ENCODE measurements at places on chromosomes 2 and 18.

DNA sequence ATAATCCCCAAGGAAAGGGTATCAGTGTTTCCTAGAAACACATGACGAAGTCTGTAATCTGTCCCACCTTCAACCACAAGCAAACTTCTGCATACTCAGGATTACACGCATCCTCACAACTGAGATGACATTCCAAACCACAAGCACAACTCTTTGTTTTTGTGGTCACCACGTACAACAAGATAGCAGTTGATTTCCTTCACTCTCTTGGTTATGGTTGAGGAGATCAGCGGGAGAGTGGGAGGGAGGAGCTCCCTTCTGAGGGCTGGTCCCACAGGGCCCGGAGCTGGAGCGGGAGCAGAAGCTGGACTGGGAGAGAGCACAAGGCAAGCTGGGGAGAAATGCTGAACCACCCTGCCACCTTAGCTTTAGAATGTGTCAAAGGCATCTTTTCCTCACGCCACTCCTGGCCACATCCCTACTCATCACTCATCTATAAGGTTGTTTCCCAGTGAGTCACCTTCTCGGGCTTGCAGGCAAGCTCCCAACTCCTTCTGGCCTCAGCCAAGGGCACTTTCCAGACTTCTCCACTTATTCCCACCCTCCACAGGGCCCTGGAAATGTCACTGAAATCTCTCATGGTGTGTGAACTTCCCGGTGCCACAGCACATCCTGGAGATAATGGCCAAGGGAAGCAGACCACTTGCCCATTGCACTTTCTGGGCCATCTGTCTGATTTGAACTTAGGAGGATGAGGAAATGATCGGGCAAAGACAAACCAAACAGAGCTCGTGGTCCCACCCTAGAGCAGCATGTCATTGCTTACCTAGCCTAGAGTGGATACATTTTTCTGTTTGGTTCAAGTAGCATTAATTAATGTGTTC is 98.9 kb upstream of the LGALSL start:
- no peak for DNase-seq

DNA sequence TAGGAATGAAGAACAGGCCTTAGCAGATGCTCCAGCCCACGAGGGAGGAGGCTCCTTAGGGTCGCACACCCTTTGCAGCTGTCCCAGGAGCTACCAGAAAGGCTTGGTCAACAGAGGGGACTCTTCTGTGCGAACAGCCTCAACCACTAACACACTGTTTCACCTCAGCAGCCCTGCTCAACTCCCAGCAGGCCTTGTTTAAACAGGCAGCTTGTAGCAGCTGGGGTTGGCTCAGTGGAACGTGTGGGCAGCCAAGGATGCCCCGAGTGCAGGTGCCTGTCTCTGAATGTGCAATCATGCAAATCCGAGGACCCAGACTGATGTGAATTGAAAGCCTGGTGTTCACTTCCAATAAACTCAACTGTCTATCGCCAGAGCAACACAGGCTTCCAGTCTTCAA is 88.7 kb upstream of the CXCR4 start:
- no peak for DNase-seq

GRCh38 chr2:59413751-59414570 is 1139.5 kb downstream of the BCL11A start:
- DNase-seq, result no peak

- peak; percentile 89 for DNase-seq
These were observed 71.6 kb upstream of the CHRNA1 start for GRCh38 chr2:174835797-174836255.

DNA sequence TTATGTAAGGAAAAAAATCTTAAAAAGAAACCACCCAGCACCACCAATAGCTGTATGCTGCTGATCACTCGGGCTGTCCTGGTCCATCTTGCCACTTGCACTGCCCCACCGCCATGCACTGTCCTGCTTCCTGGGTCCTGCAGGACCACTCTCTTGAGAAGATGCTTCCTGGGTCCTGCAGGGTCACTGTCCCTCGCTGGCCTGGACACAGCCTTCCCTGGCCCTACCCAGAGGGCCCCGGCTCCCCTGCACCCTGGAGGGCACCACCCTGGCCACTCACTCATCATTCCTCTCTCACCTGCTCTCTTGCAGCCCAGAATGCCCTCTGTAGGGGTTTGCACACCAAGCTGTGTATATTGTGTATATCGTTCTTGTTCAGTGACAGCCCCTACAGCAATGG is 2.4 kb upstream of the OTOS start:
- DNase-seq, result no peak

DNA sequence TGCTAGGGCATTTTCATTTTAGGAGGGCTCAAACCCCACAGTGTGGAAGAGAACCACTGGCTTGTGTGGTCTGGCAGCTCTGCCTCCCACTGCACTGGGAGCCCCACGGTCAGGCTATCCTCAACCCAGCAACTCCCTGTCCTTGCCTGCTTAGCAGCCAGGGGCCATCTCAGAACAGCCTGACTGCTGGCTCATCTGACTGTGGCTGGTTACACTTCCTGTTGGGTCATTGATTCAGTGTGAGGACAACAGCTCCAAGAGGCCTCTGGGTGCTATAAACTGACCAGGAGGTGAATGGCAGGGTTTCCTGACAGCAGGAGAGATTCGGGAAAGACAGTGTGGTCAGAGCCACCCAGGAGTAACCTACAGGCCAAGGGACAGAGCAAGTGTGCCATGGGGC is 40.1 kb downstream of the AMER3 start:
- no peak for DNase-seq

- no peak for DNase-seq
These were observed 98.4 kb upstream of the RNF152 start for GRCh38 chr18:61991201-61991600.

- no peak for DNase-seq
These were observed 279.0 kb downstream of the KIAA1328 start for GRCh38 chr18:37107748-37108522.

DNA sequence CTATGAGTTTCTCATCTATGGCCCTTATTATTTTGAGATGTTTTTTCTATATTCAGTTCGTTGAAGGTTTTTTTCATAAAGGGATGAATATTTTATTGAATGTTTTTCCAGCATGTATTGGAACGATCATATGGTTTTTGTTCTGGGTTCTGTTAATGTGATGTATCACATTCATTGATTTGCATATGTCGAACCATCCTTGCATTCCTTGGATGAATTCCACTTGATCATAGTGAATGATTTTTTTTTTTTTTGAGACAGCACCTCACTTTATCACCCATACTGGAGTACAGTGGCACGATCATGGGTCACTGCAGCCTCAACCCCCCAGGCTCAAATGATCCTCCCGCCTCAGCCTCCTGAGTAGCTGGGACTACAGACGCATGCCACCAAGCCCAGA is 5.5 kb upstream of the NEMP2 start:
- DNase-seq, result no peak

DNA sequence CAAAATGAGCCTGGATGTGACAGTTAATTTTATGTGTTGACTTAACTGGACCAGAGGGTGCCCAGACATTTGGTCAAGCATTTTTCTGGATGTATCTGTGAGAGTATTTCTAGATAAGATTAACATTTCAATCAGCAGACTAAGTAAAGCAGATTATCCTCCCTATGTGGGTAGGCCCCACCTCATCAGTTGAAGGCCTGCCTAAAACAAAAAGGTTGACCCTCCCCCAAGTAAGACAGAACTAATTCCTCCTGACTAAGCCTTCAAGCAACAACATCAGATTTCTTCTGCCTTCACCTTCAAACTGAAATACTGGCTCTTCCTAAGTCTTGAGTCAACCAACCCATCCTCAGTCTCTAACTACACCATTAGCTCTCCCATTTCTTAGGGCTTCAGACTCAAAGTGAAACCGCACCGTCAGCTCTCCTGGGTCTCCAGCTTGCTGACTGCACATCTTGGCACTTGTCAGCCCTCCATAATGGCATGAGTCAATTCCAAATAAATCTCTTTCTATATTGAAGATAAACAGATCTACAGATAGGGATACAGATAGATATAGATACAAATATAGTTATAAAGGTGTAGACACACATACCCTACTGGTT is 47.9 kb downstream of the MEMO1 start:
- no peak for DNase-seq

GRCh38 chr18:48409591-48410094 is 460 bp upstream of the ZBTB7C start:
- DNase-seq, result no peak

DNA sequence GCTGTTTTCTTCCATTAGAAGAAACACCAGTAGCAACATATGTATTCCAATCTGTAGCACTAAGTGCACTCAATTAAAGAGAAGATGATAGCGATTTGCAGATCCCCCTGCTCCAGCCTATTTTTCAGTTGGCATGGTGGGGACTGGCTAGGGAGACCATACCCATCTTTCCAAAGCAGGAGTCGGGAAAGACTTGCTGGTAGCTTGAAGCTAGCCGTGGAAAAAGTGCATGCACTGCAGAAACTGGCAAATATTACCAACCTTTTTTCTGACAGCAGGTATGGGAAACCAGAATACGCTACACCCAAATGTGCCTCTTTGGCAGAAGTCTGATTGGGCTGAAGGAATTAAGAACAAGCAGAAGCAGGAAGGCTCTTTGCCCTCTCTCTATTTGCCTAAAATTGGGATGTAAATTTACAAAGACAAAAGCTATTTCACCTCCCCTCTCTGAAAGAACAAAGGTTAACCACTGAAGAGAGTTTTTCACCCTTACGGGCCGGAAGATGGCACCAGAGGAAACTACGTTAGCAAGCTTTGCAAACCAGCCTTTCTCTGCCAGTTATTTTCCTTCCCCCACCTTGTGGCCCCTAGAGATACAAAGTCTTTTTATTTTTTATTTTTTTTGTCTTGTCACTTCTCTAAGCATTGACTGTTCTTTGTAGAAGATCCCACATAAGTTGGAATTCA is 273.1 kb downstream of the DLGAP1 start:
- DNase-seq, result no peak

DNA sequence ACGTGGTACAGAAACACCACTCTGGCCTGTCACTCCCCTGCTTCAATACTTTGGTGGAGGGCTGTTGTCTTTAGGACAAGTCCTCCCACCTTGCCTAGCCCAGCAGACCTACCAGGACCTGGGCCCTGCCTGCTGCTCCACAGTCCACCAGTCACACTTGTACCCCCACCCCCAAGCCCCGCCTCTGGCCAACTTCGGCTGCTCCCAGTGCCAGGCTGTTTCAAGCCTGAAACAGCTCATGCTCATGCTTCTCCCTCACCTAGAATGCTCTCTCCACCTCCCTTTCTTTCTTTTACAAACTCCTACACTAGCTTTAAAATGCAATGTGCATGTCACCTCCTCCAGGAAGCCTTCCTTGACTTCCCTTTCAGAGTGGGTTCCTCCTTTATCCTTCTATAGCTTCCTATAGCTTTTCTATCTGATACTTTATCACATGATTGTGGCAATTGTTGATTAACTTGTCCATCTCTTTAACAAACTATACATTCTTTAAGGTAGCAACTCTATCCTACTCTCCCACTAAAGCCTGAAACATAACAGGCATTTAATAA is 4.8 kb upstream of the OXER1 start:
- no peak for DNase-seq

DNA sequence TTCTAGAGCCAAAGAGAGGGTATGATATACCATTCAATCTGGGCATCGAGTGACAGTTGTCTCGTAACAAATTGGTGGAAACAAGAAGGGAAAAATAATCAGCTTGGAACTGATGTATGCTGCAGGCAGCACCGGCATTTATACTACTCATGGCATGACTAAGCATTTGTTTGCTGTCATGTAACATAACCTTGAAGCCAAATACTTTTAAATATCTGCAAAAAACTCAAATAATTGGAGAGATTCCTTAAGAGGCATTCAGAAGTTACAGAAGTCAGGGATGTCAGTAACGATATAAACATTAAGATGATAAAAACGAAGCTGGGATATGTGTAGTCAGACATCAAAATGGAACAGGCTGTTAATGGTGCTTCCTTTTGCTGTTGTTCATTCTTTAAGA is 157.3 kb upstream of the MMADHC start:
- DNase-seq, result no peak

DNA sequence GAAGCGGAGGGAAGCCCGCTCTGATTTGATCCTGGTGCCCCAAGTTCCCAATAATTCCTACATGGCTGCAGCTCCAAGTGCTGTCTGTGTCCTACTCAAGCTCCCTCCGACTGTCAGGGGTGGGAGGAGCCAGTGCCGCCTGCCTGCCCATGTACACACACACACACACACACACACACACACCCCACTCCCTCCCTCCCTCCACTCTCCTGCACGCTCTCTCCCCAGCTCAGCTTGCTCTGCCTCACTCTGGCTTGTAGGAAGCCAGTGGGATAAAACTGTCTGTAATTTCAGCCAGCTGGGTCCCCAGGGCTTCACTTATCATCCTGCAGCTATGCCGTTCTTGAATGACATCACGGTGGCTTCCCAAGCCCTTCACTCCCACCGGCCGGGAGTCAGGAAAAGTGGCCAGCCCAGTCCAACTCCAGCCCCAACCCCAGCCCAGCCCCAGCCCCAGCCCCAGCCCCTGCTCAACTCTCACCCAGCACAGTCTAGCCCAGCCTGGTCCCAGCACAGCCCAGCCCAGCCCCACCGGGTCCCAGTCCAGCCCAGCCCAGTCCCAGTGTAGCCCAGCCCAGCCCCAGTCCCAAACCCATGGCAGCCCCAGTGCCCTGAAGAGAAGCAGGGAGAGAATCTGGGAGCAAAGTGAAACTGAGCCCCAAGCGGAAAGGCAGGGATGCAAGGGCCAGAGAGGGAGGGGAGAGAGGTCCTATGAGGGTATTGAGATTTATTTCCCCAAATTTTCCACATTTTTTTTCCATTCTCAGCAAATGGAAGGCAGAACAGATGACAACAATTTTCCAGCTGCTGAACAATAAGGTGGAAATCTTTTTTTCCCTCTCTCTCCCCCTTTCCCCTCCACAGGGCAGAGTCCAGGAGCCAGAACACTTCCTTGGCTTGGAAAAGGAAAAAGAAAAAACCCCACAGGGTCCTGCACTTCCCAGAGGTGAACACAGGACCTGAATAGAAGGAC is 144.0 kb downstream of the TNS1 start:
- peak; percentile 68 for DNase-seq

DNA sequence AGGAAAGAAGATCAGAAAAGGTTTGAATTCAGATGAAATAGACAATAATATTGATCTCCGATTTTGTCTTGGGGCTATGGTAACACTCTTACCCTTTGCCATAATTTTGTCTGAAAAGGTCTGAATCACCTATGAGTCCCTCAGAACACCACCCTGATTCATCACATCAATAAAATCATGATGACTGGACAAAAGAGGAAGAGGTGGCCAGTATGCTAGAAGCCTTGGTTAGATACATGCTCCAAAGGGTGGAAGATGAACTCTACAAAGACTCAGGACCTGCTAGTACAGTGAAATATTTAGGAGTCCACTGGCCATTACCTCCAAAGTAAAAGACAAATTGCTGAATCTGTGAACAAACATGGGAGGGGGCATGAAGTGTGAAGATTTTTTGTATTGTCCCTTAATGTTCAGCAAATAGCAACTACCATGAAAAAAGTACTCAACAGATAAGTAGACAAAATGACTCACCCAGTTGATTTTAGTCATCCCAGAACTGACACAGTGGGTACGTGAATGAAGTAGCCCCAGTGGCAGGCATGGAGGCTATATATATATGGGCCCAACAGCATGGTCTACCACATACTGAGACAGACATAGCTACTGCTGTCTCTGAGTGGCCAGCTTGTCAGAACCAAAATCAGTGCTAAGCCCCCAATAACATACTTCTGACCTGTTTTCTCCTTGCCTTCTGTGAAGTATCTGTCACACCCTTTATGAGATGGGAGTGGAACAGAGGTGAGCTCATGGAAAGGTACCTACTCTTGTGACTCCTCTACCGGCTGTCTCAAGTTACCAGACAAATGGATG is 36.5 kb upstream of the GLS start:
- DNase-seq, result no peak
